ENCODE measurements at places on chromosomes 5 and 9.

- DNase-seq, result no peak
These were observed 249.4 kb downstream of the NPR3 start for GRCh38 chr5:32960340-32961058.

- DNase-seq, result no peak
These were observed 1.7 kb upstream of the ZSWIM6 start for GRCh38 chr5:61330341-61330844.

DNA sequence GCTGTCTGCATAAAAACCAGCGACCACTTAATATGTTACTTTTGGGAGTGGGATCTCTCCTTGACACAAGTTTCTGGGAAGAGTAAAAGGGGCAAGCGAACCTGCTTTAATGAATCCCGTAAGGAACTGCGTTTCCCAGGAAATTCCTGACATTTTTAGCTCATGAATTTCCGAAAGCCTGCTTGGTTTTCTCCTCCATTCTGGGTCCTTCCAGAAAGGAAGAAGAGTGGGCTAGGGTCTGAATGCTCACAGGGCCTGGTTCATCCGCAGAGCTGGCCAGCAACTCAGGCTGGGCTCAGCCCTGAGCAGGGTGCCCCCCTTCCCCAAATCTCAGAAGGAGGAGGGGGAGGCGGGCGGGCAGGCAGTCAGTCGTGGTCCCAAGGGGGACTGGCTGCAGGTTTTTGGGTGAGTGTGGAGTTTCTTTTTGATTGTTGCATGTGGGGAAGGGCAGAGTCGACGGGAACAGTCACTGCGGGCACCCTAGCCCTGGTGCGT, 1.2 kb upstream of the PURA start:
- no peak for DNase-seq

GRCh38 chr5:67179697-67180361, 16.8 kb downstream of the CD180 start:
- no peak for DNase-seq

- DNase-seq, result no peak
These were observed 14.7 kb downstream of the MTMR12 start for GRCh38 chr5:32298059-32298415.

GRCh38 chr9:111131211-111131610, 92.9 kb upstream of the LPAR1 start:
- no peak for DNase-seq

DNA sequence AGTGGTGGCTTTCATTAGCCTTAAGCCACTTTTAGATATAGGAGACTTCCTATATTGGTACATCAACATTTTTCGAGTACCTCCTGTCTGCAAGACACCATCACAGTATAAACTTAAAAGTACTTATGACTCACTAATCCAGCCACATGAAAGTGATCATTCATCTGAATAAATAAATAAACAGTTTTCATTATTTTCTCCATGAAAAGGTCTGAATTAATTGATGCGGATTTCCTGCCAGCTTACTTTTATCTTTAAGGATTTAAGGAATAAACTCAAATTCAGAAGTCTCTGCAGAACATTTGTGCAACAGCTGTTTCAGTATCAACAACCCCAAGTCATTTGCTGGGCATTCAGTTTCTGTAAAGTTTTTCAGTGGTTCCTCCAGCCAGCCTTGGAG, 4.0 kb downstream of the SAP30L start:
- no peak for DNase-seq

DNA sequence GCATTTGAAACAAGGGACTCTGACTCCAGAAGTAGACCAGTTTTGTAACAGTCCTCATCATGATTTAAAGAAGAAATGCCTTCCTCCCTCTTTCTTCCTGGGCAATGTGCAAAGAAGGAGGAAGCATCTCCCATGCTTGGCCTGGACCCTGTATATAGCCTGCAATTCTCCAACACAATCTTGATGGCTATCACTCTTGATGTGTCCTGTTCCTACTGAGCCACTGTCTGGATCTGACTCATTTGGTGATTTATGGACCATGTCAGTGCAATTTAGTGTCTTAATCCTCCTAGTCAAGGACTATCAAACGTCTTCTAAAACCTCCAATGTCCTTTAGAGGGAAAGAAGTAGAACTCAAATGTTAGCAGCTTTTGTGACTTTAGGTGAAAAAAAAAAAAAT, 697.3 kb downstream of the TLR4 start:
- DNase-seq, result no peak
